Stimulated activated CD8-positive, alpha-beta memory T cell treated with anti-CD3 and anti-CD28 coated beads, Interleukin-15, amount 100 ng/mL, for 4 hours (primary cell): ENCODE measurements at places on chromosomes 16 and 17.

- no peak for DNase-seq
Measured at GRCh38 chr17:13581925-13582324, 19.8 kb downstream of the HS3ST3A1 start.

GRCh38 chr16:47461598-47462266, 601 bp downstream of the PHKB start:
- DNase-seq = no peak

- no peak for DNase-seq
Measured at GRCh38 chr16:17345043-17345442, 125.7 kb downstream of the XYLT1 start.

DNA sequence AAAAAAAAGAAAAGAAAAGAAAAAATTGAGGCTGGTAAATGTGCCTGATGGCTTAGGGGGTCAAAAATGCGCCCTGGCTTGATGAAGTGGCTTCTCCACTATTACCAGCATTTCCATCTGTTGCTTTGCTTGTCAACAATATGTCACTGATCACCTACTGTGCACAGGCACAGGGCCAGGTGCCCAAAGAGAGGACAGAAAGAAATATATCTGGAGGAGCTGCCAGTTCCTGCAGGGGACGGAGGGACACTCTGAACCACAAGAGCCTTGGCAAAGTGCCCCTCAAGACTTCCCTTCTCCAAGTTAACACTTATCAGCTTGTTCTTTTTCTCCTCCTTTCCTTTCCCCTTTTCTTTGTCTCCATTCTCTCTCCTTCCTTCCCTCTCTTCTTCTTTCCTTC, 34.7 kb downstream of the GINS3 start:
- DNase-seq = no peak

GRCh38 chr16:27242868-27243590, 25.5 kb downstream of the NSMCE1 start:
- no peak for DNase-seq

- no peak for DNase-seq
Measured at GRCh38 chr16:68564382-68564985, 25.4 kb downstream of the ZFP90 start.

DNA sequence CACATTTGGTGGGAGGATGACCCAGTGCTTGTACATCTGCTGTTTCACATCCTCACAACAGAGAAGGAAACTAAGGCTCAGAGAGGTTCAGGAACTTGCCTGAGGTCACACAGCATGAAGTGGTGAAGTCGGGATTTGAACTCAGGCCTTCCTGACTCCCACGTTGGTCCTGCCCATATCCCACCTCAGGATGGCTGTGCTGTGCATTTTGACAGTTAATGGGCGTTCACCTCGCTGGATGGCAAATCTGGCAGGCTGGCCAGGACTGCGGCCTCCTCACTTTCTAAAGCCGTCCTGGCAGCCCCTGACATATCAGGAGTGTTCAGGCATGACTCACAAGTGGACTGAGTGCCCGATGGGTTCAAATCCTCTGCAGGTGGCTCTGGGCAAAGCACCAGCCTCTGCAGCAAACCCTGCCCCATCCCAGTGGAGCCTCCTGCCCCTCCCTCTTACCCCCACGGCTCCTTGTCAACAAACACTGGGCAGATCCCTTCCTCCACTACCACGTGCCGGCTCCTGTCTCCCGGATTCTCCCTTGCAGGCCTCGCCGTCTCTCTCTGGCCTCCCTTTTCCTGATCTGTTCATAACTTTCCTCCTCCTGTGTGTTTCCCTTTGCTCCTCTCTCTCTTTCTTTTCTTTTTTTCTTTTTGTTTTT, 29.2 kb downstream of the SOCS3 start:
- DNase-seq = no peak

DNA sequence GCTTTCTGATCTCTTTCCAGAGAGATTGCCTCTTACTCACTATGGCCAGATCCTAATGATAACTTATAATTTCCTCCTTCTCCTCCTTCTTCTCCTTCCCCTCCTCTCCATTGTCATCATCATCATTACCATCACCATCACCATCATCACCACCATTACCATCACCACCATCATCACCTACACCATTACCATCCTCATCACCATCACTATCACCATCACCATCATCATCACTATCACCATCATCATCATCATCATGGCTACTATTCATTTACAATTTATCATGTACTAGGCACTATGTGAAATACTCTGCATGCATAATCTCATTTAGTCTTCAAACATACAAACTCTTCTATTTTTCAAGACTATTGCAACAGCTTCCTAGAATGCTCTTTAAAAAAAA, 540.9 kb upstream of the C16orf82 start:
- no peak for DNase-seq

DNA sequence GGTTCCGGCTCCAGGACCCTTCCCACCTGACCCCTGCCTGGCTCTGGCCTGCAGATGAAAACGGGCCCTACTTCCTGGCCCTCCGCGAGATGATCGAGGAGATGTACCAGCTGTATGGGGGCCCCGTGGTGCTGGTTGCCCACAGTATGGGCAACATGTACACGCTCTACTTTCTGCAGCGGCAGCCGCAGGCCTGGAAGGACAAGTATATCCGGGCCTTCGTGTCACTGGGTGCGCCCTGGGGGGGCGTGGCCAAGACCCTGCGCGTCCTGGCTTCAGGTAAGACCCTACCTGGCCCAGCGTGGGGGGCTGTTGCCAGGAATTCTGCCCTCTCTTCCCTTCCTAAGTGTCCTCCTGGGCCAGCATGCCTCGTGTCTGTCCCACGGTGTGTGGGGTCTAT, 8.6 kb upstream of the SLC7A6 start:
- no peak for DNase-seq

- DNase-seq = no peak
Measured at GRCh38 chr17:29714146-29714545, 91.4 kb upstream of the CORO6 start.

DNA sequence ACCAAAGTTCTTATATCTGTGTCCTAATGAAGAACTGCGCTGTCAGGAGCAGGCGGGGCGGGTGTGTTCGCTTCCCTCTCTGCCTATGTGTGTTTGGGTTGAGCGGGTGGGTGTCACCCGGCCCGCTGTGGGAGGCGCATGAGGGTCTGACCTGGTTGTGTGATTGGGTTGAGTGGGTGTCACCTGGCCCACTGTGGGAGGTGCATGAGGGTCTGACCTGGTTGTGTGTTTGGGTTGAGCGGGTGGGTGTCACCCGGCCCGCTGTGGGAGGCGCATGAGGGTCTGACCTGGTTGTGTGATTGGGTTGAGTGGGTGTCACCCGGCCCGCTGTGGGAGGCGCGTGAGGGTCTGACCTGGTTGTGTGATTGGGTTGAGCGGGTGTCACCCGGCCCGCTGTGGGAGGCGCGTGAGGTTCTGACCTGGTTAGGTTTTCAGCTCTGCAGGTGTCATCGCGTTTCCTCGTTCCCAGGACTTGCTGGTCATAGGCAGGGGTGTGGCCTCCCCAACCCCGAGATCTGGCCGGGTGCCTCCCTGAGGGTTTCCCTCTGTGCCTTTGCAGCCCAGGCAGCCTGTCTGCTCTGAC, 69.6 kb upstream of the ZNF750 start:
- peak; percentile 27 for DNase-seq

DNA sequence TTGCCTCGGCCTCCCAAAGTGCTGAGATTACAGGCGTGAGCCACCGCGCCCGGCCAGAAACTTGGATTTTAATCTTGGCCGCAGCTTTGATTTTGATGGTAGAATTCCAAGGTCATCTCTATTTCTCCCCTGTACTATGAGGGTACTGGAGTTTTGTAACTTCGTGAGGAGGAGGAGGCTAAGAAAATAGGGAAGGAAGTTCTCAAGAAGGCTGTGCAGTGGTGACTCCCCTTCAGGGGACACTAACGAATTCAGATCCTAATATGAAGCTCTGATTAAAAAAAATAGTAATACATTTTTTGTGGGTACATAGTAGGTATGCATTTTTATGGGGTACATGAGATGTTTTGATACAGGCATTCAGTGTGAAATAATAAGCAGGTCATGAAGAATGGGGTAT, 55.9 kb downstream of the LDHD start:
- no peak for DNase-seq

DNA sequence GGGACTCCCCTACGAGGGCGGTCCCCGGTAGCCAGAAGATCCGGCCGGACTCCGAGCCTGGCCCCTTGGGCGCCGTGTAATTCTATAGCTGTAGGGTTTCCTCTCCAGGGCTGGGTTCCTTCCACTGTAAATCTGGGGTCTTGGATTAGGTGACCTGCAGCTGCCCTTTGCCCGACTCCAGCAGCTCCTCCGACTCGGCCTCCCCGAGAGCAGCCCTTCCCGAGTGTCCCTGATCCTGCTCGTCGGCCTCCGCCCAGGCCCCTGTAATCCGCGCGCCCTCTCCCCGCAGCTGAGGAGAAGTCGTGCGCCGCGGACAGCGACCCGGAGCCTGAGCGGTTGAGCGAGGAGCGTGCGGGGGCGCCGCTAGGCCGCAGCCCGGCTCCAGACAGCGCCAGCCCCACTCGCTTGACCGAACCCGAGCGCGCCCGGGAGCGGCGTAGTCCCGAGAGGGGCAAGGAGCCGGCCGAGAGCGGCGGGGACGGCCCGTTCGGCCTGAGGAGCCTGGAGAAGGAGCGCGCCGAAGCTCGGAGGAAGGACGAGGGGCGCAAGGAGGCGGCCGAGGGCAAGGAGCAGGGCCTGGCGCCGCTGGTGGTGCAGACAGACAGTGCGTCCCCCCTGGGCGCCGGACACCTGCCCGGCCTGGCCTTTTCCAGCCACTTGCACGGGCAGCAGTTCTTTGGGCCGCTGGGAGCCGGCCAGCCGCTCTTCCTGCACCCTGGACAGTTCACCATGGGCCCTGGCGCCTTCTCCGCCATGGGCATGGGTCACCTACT, 5.5 kb downstream of the TBX2 start:
- DNase-seq = no peak

DNA sequence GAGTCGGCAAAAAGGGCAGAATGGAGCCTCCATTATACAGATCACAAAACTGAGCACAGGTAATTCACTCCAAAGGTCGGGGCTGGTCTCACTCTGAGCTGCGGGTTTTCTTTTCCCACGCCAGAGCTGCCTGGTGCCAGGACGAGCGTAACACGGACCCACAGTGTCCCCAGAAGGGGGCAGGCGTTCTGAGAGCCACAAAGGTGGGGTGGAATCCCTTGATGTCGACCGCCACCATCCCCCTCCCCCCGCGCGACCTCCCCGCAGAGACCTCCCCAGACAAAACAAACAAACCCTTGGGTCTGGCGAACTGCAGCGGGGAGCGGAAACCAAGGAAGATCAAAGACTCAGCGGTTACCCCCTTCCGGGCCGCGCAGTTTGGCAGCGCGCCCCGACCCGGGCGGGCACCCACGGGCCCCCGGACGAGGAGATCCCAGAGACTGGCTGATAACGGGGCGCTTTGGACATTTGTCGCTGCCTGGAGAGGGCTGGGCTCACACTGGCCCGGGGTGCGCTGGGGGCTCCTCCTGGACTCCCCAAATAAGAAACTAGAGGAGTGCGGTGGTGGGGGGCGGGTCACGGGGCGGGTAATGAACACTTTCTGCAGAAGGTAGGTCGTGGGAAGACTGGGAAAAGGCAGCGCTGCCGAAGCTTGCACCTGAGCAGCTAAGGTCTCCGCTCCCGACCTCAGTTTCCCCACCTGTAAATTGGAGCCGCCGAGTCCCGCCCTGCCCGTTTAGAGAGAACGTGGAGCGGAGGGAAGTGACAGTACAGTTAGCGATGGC, 664 bp upstream of the NKD1 start:
- DNase-seq = peak; percentile 59

DNA sequence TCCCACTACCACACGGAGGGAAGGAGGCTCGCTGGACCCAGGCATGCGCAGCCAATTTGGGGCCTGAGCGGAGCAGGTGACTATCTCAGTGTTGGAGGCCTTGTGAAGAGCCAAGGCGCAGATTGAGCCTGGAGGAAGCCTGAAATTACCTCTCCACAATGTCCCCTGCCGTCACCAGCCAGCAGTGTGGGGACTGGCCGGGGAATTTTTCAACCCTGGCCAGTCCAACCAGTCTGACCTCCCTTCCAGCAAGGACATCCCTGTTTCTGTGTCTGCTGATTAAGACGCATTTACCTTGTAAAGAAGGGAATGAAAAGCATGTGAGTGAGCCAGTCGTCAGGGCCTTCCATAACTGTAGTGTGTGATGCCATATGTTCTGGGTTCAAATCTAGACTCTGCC, 198.1 kb upstream of the IRX3 start:
- DNase-seq = no peak

DNA sequence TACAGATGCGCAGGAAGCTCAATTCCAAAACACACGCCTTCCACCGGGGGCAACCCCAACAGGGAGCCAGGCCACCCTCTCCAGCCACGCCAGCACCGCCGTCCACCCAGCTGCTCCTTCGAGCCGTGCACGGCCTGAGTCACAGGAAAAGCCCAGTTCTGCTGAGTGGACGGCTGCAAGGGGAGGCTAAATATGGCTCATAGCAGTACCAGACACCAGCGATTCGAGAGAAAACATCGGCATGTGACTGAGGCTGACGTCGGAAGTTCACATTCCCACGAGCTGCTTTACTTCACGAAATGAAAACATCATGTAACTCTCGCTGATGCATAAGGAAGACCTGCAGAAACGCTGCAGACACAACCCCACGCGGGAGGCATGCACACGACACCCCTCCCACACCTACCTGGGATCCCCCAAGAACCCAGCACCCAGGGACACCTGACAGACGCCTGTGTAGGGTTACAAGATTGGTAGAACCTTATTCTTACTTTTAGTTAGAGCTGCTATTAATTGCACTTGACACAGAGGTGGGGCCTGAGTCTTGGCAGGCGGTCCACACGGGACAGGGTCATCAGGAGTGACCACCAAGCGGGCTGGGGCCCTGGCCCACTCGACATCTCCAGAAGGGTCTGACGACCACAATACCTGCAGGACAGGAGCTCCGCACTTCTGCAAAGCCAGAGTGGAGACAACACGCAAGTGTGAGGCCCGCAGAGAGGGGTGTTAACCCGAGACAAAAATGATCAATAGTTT, 116.8 kb downstream of the ANKRD11 start:
- DNase-seq = no peak

DNA sequence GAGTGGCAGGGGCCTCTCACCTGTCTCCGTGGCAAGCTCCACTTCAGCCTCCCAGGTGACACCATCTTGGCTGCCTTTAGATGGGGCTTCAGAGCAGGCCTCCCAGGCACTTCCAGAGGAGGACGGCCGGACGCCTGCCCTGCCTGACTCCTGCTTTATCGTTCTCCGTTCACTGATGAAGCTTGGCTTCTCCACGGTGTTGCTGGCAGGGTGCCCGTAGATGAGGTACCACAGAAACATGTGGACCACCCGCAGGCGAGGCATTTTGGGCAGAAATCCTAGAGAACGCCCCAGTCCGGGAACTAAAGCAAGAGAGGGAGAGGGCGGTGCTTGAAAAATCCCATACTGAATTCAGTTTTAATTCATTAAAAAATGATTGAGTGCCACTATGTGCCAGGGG, 54.5 kb downstream of the GTF3C1 start:
- DNase-seq = no peak
